OCI-LY7 (cell line): ENCODE measurements at places on chromosomes 6 and 20.

GRCh38 chr6:47579040-47579439, 101.5 kb downstream of the CD2AP start:
- no peak for DNase-seq

DNA sequence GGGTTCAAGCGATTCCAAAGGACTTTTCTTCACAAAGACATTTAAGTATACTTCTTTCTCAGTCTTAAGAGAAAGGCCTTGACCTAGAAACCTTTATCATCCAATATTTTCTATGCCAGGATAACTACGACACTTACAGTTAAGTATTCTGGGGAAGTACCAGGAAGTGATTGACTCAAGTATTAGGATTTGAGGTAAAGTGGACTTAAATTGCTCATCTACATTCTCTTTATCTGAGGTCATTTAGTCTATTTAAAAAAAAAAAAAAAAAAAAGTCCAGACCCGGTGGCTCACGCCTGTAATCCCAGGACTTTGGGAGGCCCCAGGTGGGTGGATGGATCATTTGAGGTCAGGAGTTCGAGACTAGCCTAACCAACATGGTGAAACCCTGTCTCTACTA, 114.7 kb downstream of the ZFAND3 start:
- DNase-seq: no peak

- DNase-seq: no peak
Observed at GRCh38 chr6:130520221-130520620, 154.4 kb downstream of the TMEM200A start.

- DNase-seq: no peak
Observed at GRCh38 chr6:132604635-132605152, 15.2 kb upstream of the TAAR5 start.

GRCh38 chr6:148907573-148907972, 160.7 kb downstream of the UST start:
- DNase-seq: no peak

- no peak for DNase-seq
Observed at GRCh38 chr6:53702316-53702715, 36.8 kb upstream of the KLHL31 start.

DNA sequence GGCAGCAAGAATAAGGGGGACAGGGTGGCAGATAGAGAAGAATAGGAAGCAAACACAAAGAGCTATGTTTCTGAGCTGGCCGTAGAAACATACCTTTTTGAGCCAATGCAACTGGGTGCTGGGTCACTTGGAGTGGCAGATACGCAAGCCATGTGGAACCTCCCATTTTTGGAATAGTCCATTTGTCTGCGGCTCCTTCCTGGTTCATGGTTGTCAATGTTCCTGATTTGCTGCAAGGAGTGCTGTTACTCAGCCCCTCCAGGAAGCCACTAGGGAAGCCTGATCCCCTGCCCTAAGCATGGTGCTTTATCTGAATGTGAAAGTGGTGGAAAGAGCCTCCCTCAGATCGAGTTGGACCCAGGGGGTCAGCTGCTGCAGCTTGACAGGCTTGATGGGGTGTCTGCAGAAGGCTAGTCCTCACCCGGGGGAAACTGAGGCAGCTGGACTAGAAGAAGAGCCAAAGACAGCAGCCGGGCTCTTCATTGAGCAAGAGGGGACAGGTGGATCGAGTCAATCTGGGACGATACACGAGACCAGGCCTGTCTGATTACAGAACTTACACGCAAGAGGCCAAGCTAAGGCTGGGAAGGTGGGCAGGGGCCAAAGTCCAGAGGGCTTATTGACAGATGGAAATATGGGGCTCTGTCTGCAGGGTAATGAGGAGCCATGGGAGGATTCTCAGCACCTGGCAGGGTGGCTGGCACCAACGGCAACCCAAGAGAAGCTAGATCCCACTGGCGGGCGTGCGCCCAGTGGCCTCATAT, 57.4 kb upstream of the CTNNBL1 start:
- no peak for DNase-seq

DNA sequence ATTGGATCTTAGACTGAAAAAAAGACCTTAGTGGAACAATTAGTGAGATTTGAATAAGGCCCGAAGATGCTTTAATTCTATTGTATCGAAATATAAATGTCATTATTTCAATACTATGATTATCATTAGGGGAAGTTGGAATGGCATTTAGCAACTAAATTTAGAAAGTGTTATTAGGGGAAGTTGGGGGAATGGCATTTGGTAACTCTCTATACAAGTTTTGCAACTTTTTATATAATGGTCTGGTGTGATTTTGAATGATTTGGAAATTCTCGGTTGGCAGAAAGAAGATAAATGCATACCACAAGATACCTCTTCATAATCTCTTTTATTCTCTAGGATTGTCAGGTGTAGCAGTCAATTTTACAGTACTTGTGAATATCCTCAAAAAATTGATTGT, 49.2 kb downstream of the RNF144B start:
- DNase-seq: no peak

DNA sequence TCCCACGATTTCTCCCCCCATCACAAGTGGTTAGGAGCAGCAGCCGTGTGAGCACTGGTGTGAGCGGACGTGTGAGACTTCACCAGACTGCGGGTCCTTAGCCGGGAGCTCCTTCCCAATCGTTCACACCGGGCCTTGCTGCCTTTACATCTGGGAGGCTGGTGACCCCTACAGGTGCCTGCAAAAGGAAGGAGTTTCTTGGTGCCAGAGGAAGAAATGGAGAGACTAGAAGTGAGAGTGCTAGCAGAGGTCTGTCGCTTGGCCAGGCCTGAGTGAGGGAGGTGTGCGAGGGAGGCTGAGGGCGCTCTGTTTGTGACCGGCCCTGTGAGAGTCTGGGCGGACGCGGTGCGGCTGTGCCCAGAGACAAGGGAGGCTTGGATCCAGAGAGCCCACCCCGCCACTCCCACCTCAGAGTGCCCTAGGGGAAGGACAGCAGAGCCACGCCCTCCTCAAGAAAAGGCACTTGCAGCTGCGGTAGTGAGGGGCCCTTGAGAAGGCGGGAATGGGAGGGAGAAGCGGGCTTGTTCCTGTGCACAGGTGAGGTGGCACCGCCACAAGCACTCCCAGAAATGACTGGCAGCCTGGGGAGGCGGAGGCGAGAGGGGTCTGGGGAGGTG, 10.0 kb upstream of the ARMC2 start:
- no peak for DNase-seq

DNA sequence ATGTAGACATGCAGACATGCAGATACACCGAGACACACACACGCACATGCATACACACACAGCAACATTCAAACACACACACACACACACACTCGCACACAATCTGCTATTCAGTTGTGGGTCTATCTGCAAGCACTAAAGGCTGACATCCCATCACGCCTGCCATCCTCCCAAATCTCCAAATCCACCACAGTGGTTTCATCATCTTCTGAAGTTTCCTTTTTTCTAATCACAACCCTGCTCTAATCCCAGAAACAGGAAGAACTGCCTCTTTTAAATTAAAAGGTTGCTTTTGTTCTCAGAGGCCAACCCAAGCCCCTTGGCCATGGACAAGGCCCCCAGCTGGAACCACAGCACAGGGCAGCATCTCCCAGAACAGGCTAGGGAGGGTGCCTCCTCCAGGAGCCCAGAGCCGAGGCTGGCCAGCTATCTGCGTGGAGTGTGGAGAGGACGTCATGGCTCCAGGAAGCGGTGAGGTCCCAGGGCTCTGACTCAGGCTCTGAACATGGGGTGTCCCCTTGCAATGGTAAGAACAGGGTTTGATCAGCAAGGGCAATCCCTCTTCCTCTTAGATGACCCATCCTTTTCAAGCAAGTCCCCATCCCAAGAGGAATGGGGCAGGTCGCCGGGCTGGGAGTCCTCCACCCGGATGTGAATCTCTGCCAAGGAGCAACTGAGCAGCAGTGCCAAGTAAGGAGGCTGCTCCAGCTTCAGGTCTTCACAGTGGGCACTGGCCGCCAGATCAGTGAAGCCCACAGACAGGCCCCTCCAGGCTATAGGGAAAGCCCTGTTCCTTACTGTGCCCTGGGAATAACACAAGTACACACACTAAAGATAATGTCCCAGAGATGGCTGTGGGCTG, 14.7 kb downstream of the FOXF2 start:
- DNase-seq: no peak
